ENCODE measurements at places on chromosomes 5 and 9.

- DNase-seq, result peak; percentile 46
Measured at GRCh38 chr5:76874088-76874581, 24.3 kb downstream of the S100Z start.

- DNase-seq, result no peak
Measured at GRCh38 chr5:143025971-143026370, 255.8 kb downstream of the ARHGAP26 start.

DNA sequence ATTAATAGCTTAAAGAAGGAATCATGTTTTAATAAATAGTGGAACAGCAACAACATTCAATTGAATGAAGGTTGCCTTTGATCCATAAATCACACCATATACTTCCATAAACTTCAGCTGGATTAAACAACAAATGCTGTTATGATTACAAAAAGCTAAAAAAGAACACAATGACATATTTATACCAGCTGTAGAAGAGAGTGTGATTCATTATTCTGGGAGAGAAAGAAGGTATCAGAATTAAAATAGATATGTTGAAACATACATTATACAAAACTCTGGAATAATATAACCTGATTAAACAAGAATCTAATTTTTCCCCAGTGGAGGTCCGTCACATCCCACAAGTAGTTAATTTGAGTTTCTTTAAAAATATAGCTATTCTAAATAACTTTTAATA lies 7.5 kb upstream of the RECK start:
- no peak for DNase-seq

DNA sequence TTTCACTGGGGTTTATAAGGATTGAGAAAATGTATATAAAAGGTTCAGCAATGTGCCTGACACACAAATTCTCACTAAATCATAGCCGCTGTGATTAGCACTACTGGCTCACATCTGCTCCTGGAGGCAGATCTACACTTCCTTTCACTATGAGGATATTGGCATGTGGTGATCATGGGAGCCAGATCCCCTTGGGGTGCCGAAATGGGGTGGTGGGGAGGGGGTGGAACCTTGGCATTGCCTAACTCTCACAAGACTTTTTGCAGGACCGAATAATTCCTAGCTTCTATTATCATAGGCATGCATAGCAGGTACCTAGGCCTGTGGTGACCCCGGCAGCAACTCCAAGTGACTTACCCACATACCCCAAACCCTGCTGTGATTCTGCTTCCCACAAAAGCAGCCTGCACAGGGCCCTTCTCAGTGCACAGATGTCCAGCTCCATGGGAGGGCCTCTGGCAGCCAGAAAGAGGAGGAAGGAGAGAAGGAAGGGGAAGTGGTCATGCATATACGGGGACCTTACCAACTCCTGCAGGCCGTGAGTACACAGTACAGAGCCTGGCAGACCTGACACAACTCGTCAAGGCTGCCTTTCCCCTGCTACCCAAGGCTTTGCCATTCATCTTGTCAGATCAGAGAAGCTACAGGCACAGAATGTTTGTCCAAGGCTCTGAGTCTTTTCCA lies 61.3 kb upstream of the IQGAP2 start:
- no peak for DNase-seq

DNA sequence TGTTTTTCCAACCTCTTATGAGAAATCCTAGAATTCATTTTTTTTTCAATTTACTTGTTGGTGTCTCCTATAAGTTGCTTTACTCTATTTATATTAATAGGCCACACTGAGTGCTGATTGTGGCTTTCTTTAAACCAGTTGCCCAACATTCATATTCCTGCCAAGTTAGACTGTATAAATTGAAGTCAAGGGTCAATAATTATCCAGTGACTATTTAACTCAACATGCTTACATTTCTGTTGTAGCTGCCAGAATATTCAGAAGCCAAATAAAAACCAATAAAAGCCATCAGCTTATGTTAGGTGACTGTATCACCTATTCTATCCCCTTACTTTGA lies 169.0 kb downstream of the PTPRD start:
- DNase-seq, result no peak

DNA sequence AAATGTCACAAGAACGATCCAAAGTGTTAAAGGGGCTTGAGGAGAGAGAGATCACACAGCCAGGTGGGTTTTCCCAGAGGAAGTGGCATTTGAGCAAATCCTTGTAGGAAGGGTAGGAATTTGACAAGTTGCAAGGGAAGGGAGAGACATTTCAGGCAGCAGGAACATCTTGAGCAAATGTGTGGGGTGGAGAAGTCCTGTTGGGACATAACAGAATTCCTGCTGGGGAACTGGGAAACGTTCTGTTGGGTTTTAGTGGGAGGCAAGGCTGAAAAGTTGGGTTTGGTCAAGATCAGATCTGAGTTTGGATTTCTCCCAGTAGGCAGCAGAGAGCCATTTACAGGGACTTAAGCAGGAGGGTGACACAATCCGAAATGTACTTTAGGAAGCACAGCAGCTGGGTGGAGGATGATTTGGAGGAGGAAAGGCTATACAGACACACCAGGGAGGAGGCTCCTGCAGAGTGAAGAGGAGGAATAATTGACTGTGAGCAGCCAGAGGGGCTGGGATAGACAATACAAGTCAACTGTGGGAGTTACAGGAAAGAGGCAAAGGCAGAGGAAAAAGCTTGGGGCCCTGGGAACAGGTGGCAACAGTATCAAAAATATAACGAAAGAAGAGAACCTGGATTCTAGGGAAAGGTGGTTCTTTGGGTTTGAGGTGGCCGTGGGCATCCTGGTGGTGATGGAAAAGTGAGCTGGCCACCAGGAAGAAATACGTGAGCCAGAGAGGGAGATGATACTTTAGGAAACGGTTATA lies 3.1 kb upstream of the ZSWIM6 start:
- no peak for DNase-seq

- no peak for DNase-seq
Measured at GRCh38 chr5:149628221-149628620, 46.9 kb downstream of the ARHGEF37 start.

DNA sequence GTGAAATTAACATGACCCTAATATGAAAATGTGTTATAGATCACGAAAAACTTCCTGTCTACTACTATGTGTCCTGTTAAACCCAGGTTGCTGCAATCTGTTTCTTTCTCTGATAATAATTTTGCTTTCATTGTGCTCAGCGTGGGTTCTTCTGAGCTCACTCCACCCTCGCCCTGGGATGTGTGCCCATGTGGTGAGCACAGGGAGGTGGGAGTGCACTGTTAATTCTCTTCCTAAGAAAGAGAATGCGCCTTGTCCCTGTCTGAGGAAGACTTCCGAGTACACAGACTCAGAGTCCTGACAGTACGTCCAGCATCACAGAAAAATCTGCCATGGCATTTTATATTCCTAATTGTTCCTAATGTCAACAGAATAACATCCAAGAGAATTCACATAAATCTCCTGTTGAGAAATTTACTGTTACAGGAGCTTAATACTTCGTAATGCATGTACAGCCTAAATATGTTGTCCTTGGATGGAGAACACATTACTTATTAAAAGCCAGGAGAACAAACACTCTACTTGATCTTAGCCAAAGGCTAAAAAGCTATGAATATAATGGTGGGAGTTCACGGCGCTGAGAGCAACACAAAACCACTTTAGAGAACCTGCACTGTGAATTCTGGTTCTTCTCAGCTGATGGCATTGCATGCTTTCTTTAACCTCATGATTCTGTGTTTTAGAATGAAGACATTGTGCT lies 102.6 kb downstream of the PDE4D start:
- no peak for DNase-seq

DNA sequence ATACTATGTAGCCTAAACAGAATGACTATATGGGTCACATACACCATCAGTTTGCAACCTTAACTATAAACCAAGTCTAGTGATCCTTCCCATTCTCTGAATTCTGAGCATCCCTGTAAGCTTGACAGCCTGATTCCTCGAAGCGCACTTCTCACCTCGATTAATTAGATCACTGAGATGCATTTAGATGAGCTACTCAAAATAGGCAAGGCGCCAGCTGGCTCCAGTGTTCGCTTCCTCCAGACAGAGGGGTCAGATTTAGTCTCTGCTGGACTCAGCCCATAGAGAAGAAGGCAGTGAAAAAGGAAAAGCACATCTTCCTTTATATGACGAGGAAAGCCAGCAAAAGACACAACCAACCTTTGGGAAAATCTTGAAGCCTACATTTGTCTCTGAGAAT lies 371.5 kb downstream of the MLLT3 start:
- no peak for DNase-seq
